ENCODE measurements at places on chromosomes 3 and 15.

- DNase-seq, result no peak
These were observed 483.2 kb upstream of the FRG2C start for GRCh38 chr3:75180945-75181298.

DNA sequence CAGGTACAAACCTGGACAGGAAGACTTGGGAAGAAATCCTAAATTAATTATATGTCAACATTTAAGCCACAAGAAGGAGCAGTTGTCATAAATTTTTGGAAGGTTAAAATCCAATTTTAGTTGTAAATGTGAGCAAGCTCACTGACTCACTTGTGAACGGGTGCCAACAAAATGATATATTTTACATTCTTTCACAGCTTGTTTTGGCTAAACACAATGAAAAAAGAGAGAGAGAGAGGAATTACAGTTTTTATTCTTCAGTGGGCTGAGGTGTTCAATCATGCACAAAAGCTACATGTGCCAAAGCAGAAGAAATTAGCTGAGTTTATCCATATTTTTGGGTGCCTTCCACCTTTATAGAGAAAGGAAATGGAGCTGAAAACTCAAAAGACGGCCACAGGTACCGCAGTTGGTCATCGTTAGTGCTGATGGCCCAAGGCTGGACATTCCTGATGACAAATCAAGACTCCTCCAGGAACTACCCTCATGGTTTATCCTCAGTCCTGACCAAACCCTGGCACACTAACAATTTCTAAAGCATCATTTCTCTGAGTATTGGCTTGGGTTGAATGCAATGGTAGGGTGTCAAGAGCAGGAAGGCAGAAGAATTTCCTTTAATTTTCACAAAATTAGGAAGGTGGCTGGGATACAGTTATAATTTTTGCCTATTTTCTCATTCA is 37.6 kb upstream of the WNT5A start:
- DNase-seq, result peak; percentile 96

DNA sequence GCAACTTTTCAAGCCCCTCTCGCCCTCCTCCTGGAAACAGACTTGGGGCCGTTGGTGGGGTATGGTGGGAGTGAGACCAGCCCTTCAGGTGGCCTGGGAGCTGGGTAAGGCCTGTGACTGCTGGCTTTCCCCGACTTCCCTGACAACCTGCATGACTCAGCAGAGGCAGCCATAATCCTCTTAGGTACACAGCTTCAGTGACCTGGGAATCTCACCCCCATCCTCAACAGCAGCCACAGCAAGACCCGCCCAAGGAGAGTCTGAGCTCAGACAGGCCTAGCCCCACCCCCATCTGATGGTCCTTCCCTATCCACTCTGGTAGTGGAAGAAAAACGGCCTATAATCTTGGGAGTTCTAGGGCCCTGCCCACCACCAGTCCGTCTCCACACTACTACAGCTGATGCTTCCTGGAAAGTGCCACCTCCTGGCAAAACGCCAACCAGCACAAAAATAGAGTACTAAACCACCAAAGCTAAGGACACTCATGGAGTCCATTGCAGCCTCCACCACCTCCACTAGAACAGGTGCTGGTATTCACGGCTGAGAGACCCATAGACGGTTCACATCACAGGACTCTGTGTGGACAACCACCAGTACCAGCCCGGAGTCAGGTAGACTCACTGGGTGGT is 13.1 kb upstream of the SLC27A2 start:
- peak; percentile 28 for DNase-seq

GRCh38 chr3:94862703-94863102 is 799.8 kb downstream of the NSUN3 start:
- DNase-seq, result peak; percentile 1

DNA sequence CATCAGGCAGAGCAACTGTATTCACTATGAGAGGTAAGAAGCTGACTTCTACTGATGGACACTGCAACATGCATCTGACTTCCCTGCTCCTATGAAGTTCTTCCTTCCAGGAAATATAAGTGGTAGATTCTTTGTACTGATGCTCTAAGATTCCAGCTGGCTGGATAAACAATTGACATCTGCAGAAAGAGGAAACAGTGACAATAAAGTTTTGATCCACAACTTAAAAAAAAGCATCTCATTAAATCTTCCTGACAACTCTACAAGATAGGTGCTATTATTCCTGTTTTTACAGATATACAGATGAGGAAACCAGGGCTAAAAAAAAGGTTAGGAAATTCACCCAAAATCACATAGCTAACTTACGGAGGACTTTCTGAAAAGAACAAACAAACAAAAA is 142.8 kb downstream of the VPS13C start:
- no peak for DNase-seq

DNA sequence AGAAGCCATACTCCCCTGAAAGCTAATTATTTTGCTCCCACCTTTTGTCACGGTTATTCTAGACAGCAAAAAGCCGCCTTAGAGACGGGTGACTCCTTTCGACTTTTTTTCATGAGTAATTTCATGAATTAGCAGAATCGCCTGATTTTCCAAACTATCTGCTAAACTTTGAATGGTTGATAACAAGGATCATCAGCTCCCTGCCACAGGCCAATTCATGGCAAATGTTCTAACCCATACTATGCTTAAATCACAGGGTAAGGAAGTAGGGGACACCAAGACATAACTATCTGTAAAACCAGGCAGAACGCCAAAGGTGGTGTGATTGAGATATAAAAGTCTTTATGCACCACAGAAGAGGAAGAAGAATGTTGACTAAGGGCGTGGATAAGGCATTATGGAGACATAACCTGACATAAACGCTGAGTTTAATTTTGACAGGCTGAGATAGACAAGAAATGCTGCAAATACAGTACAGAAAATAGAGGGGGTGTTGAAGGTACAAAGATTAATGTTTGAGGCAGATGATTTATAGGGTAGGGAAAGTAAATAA is 891 bp upstream of the DMXL2 start:
- peak; percentile 32 for DNase-seq

DNA sequence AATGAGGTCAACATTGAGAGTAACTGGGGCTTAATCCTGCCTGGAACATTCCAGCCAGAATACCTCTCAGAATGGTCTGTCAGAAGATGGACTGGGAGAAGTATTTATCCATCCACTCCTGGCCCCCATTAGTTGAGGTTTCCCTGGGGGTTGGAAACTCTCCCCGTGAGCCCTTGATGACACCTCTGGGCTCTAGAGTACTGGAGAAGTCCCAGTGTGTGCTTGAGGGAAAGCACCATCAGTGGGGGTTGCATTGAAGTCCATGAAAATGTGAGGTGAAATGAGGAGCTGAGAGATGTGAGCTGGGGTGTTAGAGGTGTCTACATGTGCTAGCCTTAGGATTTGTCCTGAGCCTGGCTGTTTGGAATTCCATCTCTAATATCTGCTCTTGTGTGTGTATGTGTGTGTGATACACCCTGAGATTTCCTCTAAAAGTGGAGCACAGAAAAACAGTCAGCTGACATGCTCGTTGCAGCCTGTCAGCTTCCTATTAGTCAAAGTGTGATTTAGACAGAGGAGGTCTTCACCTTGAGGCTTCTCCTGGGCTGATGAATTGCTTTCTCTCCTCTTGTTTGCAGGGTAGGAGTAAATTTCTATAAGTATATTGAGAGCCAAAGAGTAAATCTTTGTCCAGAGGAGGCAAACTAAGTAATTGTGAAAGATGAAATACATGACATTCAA is 67.6 kb downstream of the NR1D2 start:
- DNase-seq, result no peak

- peak; percentile 89 for DNase-seq
These were observed 220.9 kb upstream of the NANOGP8 start for GRCh38 chr15:35305946-35306345.

DNA sequence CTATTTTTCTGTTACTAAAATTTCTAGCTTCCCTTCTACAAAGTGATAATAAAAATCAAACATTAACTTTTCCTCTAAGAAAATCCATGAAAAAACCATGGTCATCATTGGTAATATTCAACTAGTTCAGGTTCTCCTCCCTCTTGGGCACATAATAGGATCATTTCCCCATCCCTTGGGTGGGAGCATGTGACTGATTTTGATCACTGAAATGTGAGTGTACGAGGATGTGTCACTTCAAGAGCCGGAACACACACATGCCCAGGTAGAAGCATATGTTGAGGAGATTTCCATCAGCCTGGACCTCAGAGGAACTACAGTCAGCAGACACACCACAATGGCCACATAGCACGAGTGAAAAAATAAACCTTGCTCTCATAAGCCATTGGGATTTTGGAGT is 36.1 kb downstream of the AP3S2 start:
- DNase-seq, result no peak

DNA sequence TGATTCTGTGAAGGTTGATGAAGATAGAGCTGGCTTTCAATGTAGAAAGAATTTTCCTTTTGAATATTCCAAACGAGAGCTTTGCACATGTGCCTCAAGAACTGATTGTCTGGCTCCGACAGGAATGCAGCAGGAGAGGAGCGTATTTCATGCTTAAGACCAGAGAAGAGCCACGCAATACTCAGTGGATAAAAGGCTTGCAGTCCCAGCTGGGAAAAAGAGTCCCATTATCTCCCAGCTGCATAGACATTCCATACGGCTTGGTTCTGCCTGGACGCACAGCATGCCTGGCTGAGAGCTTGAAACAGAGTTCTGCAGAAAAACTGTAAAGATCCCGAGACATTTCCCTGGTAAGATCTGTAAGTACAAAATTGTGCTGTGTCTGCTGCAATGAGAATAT is at the start of gene CNTN6:
Gene CNTN6, plus strand, starts transcription at position 254 of the 400 bp plus-strand sequence. CDS start 54,985 bp downstream, outside the sequence.
- DNase-seq, result no peak

- DNase-seq, result peak; percentile 53
These were observed 105.5 kb upstream of the IL12A start for GRCh38 chr3:159882790-159883779.

GRCh38 chr15:44782516-44782915 is 46.2 kb downstream of the TRIM69 start:
- DNase-seq, result peak; percentile 39

DNA sequence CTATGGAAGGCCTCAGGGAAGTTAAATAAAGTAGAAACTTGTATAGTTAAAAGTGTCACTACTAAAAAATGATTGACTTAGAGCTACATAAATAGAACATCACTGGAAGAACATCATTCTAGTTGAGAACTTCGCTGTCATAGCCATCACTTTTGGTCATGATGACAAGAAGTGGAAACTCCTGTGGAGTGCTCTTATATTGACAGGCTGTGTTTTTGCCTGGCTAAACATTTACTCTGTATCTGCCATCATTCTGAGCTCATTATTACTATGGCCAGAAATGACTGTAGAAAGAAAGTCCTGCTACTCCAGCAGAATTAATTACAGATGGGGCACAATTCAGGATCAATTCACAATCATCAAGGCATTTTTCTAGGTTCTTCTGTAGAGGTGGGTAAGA is 165.1 kb upstream of the GOLIM4 start:
- no peak for DNase-seq

DNA sequence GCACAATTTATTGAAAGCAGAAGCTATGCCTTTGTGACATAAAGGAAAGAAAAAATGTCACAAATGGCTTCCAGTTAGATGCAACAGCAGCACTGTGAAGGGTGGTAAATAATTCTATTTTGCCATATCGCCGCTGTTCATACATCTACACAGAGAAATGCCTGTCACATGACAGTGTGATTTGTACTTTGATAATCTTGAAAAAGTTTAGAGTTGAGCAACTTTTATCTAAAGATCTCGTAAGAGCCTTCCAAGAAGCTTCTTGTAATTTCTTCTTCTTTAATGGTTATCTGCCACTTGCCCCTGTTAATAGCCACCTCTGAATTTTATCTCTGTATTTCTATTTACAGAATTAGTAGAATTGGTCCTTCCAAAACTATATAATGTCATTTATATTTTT is 192.3 kb downstream of the ATP8B4 start:
- no peak for DNase-seq

GRCh38 chr15:28984421-28985315 is 98.9 kb downstream of the APBA2 start:
- peak; percentile 56 for DNase-seq

DNA sequence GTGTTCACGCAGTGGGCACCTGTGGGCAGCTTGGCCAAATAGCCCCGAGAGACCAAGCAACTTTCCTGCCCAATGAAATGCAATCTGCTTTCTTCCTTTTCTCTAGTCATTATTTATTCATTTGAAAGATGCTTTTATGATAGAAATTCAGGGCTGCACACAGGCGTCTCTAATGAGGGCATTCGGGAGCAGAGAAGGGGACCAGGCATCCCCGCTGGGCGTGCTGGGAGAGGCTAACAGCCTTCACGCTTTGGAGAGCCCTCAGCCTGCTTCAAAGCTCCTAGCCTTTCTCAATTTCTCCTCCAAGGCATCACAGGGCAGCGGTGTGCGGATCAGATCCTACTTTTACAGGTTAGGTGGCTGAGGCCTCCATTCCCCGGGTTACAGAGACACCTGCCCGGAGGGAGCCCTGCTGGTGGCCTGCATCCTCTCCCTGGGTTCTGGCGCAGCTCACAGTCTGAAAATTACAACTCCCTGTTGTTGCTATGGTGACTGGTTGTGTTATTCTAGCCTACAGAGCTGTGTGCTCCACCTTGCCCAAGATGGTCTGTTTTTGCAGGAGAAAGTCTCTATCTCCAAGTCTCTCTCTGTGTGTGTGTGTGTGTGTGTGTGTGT is 21.8 kb upstream of the KLF13 start:
- DNase-seq, result no peak
